ENCODE measurements at places on chromosomes 7 and 10.

DNA sequence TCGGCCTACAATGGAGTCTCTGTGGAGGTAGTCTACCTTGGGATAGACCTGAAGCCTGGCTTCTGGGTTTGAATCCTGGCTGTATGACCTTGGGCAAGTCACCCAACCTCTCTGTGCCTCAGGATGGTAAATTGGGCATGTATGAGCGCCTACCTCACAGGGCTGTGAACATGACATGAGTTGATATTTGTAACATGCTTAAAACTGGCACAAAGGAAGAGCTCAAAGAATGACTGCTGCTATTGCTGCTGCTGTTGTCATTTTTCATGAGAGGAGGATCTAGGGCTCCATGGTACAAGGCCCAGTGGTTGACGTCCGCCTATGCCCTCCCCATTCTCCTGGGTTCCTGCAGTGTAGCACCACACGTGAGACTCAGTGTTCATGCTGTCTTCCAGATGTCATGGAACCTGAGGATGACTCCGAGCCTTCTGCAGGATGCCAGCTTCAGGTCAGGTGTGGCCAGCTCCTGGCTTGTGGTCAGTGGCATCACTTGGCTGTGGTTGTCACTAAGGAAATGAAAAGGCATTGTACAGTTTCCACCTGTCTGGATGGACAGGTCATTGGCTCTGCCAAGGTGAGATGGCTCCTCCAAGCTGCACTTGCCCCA is 95.0 kb downstream of the WDFY4 start:
- DNase-seq: no peak

DNA sequence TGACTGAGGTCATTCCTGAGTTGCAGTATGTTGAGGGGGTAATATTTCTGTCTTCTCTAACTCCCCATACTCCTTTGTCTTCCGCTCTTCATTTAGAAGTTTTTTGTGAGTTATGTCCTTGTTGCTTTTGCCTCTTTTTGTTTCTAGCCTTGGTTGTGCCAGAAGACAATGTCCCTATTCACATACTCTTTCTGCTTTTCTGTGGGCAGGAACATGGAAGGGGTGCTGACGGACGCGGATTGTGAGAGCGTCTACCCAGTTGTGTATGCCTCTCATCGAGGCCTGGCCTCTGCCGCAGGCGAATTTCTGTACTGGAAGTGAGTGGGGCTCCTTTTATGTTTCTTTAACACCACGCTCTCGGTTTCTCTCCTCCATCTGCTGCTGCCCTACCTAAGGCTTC is 20.5 kb downstream of the STAG3 start:
- no peak for DNase-seq

- no peak for DNase-seq
Measured at GRCh38 chr10:32386623-32387260, 39.8 kb upstream of the EPC1 start.

DNA sequence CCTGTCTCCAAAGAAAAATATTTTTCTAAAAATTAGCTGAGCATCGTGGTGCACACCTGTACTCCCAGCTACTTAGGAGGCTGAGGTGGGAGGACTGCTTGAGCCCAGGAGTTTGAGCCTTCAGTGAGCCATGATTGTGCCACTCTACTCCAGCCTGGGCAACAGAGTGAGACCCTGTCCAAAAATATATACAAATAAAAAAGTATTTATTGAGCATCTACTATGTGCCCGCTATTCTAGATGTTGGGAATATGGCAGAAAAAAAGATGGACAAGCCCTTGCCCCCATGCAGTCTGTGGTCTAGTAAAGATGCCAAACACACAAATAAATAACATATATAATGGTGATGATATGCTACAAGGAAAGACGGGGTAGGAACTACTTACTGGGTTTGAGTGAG is 4.3 kb upstream of the STX1A start:
- no peak for DNase-seq

DNA sequence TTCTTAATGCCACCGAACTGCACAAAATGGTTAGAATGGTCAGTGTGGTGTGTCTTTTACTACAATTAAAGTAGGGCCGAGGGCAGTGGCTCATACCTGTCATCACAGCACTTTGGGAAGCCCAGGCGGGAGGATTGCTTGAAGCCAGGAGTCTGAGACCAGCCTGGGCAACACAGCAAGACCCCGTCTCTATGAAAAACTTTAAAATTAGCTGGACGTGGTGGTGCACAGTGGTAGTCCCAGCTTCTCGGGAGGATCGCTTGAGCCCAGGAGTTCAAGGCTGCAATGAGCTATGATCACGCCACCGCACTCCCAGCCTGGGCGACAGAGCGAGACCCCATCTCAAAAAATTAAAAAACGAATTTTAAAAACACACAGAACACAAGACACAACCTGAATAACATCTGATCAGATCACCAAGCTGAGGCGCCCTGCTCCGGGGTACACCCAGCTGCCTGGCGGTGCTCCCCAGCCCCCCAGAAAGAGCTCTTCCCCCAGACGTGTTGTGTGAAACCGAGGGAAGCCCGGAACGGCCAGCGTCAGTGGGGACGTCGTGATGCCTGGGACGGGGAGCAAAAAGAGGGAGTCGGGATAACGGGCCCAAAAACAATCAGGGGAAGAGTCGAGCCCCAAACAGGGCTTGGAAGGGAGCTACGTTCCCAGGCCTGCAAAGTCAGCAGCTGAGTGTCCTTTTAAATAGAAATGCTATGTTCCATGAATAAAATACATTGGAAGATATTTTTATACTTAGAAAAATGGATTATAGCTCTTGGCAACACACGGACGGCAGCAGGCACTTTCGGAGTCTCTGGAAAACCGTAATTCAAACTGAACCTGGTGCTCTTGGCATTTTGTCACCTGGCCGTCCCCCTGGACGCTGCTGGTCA is 80.7 kb upstream of the PDGFA start:
- no peak for DNase-seq

GRCh38 chr7:132142006-132142405 is 434.3 kb downstream of the PLXNA4 start:
- no peak for DNase-seq

DNA sequence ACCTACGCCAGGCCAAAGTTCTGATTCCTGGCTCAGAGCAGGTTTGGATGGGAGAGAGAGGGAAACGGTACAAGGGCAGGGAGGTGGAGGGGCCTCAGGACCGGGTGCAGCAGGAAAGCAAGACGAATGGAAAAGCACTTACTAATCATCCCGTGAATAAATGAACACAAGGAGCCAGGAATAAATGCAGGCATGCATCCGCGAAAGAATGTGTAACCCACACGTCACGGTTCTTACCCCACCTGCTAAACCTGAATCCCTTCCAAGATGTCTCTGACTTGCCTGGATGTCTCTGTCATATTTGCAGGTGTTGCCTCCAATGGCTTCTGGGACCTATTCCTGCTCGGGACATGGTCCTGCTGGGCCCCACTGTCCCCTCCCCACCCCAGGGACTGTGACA is 335.2 kb upstream of the RNF32 start:
- no peak for DNase-seq

- no peak for DNase-seq
Measured at GRCh38 chr7:953547-954327, 743 bp downstream of the ADAP1 start.

GRCh38 chr10:16968416-16969041 is 151.3 kb upstream of the RSU1 start:
- no peak for DNase-seq

Data from GM04504 (cell line).